ENCODE measurements at places on chromosomes 11 and 22.
A peak's percentile ranks its signal among the peaks of the same experiment; 100 is the strongest.

- DNase-seq, result no peak
Measured at GRCh38 chr11:3684819-3685172, 13.6 kb upstream of the CHRNA10 start.

DNA sequence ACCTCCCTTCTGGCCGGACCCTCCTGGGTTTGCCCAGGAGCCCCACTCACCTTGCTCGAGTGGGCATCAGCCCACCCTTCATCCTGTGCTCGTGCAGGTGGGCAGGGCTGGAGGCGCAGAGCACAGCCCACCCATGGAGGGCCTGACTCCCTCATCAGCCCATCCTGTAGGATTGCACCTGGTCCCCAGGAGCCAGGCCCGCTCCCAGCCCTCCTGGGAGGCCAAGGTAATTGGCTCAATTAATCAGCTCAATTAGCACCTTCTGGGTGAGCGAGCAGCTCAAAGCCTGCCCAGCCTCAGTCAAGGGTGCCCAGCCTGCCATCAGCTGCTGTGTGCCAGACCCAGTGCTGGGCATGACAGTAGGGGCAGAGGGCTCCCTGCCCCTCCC is 58.1 kb upstream of the NECTIN1 start:
- DNase-seq, result peak; percentile 58

GRCh38 chr11:80587906-80588305 is 1147.1 kb upstream of the TENM4 start:
- no peak for DNase-seq

GRCh38 chr22:42889304-42889703 is 32.2 kb upstream of the ARFGAP3 start:
- no peak for DNase-seq

DNA sequence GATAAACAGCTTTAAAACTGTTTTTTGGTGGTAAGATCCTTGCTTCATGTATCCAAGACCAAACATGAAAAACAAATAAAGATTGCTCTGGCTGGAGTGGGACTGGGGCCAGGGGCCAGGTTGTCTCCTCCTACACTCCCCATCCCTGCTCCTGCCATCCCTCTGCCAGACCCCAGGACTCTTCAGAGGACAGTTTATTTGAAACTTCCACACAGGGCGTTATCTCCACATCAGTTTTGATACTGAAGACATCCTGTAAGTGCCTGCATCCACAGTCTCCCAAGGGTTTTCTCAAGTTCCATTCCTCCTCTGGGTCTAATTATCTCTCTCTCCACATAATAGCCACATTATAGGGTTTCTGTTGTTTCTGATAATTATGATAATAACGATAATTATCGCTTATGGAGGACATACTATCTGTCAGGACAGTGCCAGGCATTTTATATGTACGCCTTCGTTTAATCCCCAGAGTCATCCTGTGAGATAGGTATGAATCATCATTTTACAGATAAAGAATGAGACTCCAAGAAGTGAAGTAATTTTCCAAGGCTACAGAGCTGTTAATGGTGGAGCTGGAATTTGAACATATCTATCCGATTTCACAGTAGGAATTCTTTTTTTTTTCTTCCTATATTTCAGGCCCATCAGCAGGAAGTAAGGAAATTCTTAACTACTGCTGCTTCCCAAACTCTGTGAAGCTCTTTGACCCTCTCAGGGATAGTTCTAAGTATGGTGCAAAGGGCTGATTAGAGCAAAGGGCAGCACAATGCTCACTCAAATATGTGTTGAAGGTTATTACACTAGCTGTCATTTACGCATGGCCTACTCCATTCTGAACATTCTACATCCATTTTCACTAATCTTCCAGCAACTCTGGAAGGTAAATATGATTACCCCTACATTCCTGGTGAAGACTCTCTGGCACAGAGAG is 488.0 kb upstream of the CCDC90B start:
- no peak for DNase-seq

DNA sequence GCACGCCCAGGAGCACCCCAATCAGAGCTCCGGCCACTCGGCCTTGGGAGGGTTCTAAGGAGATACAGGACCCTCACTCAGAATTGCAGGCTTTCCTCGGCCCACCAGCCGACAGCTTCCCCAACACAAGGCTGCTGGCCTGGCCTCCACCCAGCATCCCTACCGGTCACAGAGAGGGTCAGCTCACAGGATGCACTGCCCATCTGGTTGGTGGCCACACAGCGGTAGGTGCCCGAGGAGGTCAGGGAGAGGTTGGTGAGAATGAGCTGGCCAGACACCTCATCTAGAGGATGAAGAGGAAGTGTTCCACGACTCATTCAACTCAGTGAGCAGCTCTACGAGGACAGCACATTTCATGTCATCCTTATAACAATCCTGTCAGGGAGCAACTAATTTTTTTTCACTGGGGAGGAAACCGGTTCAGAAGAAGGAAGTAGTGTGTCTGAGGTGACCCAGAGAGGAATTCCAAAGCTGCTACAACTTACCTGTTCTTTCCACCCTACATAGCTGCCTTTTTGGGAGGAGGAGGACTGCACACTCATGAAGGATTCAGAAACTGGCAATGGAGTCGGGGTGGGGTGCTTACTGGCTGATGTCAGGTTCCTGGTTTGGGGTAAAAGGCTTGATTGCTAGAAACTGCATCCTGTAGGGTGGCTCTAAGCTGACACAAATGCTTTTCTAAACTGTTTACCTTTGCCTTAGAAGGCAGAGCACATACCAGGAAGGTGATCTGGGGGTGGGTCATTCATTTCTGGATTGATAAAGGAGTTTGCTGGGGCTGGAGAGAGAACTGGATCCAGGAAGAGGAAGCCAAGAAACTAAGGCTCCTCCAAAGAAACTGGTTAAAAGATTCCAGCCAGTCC is 3.3 kb downstream of the VSIG2 start:
- no peak for DNase-seq

GRCh38 chr11:123653827-123654565 is 428 bp downstream of the SCN3B start:
- no peak for DNase-seq
